ENCODE measurements at places on chromosomes 7 and 10.
A peak's percentile ranks its signal among the peaks of the same experiment; 100 is the strongest.

DNA sequence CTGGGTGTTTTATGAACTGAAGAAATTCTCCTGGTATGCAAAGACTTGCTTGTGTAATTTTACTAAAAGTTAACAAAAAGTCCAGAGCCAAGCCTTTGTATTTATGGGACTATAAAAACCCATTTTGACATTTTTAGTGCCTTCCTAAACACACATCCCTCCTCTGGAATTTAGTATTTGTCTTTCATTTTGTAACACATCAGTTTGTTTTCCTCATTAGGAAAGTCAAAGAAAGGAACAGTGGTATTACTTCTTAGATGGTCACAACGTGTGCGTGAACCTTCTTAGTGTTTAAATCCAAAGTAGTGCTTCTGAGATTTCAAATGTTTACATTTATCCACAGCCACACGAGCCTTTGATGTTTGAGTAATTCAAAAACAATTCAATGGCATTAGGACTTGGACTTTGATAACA is 103.2 kb upstream of the TMEM106B start:
- no peak for DNase-seq

DNA sequence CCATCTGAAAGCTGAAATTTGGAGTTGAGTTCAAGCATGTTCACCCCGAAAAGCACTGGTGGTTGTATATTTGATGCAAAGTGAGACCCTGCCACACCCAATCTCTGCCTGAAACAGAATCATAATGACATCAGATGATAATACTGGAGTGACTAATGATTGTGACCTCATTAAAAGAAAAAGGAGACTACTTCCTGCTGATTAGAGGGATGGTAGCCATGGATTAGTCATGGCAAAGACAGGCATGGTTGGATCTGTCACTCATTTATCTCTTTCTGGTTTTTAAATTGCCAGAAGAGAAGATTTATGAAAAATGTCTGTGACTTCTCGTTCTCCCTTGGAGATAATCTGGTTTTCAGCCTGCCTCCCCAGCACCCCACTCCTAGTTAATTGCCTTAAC is 101.2 kb downstream of the BAMBI start:
- DNase-seq = no peak

DNA sequence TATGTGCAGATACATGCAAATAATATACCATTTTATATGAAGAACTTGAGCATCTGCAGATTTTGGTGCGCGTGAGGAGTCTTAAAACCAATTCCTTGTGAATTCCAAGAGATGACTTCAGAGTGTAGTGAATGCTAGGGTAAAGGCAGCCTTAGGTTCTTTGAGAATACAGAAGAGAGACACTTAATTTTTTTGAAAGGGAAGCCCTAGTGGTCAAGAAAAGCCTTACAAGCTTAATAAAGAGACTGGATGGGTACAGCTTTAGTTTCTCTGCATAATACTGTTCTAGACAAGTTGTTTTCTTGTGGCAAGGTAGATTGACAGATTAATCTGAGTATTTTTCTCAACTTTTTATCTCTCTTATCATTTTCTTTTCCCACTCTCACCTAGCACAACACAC is 636.5 kb downstream of the DNAJB9 start:
- no peak for DNase-seq

DNA sequence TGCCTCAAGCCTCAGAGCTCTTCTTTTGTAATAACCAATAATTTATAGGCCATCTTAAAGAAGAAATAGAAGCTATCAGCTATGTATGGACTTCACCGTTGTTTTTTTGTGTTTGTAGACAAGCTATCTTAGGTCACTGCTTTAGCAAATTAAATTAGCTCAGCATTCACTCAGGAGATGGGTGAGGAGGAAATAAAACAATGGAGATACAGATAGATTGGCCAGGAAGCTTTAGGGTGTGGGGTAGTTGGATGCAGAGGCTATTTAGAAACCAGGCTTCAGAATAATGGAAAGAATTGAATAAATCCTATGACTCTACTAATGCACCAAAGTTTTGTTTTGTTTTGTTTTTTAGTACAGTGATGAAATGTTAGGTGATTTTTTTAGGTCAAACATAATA is 66.1 kb downstream of the MDFIC start:
- DNase-seq = no peak

- DNase-seq = peak; percentile 27
Measured at GRCh38 chr10:125005312-125006187, 63.6 kb downstream of the ZRANB1 start.

GRCh38 chr10:36220151-36220550 is 578.1 kb upstream of the FZD8 start:
- DNase-seq = no peak

- DNase-seq = no peak
Measured at GRCh38 chr7:158684329-158684728, 20.3 kb downstream of the NCAPG2 start.

- no peak for DNase-seq
Measured at GRCh38 chr10:2978111-2978510, 89.2 kb upstream of the PFKP start.

DNA sequence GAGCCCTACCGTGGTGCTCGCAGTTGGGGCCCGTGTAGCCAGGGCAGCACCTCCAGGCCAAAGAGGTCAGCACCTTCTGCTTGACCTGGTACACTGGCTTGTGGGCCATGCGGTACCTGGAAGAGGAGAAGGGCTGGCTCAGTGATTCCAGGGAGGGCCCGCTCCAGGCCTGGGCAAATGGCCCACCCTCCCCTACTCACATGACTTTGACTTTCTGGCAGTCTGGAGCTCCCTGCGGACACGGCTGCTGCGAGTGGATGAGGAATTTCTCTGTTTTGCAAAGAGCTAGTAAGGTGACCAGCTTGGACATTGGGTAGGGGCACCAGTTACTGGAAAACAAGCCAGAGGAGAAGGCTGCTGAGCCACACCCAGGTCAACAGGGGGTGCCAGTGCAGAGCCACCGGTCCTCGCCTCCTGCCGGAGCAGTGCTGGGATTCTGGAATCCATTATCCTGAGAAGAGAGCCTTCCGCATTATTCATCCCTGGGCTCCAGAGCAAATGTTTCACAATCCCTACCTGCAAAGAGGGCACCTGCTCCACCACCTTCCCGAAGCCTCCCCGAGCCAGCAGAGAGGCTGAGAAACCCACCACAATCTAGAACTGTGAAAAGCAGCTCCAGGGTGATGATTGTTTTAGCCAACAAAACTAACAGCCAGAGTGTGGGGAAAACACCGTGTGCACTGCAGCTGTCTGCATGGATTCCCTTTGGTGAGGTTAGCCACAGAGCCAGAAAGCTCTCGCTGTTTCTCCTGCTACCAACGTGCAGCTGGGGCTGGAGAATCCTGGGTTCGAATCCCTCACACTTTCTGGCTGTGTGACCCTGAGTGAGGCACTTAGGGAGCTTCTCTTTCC is 11.8 kb downstream of the MMRN2 start:
- DNase-seq = peak; percentile 39

- peak; percentile 73 for DNase-seq
Measured at GRCh38 chr10:43594944-43595589, 11.2 kb upstream of the ZNF485 start.

- no peak for DNase-seq
Measured at GRCh38 chr10:30697806-30698205, 68.3 kb upstream of the LYZL2 start.

- no peak for DNase-seq
Measured at GRCh38 chr10:119784340-119785067, 58.7 kb downstream of the INPP5F start.

GRCh38 chr7:90266808-90267207 is 21.8 kb downstream of the CFAP69 start:
- DNase-seq = no peak

DNA sequence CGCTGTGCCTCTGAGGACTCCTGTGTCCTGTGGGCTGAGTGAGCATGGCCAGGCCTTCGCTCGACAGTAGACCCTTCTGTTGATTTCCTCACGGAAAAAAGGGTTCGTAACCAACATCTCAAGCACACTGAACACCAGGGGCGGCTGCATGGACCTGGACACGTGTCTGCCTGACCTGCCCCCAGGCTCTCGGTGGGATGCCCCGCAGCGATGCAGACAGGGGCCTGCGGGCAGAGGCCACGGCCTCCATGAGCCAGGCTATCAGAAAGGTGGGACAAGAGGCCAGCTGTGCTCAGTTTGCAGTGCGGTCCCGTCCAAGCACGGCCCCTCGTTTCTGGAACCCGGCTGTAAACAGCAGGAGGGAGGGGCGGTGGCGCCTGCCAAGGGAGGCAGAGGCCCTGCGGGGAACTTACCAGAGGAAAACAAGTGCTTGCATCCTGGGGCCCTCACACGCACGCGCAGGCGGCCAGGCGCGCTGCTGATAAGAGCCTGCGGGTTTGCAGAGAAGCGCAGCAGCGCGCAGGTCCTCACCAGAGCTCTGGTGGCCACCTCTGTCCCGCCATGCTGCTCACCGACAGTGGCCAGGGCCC is 10.6 kb downstream of the GPR146 start:
- peak; percentile 77 for DNase-seq

DNA sequence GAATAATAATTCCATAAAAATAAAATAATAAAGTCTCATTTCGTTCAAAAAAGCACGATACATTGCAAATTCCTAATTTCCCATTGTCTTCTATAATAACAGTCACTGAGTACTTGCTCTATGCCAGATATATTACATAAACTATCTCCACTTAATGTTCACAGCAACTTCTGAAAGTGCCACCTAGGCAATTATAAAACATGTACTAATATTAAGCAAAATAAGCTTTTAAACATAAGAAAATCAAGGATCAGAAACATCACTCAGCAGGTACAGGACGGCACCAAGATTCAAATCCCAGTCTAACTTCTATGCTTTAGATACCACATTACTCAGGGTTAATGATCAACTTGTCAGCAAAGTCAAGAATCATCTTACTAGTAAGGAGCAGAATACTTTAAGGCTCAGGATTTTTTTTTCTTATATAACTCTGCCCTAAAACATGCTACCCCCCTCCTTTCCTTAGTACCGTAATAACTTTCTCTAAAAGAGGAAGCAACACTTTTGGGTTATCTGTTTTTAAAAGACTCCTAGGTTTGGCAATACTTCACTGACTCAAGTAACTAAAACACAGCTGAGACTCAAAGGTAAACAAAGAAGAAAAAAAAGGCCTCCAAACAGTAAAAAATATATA is 51.3 kb downstream of the USP6NL start:
- DNase-seq = no peak

DNA sequence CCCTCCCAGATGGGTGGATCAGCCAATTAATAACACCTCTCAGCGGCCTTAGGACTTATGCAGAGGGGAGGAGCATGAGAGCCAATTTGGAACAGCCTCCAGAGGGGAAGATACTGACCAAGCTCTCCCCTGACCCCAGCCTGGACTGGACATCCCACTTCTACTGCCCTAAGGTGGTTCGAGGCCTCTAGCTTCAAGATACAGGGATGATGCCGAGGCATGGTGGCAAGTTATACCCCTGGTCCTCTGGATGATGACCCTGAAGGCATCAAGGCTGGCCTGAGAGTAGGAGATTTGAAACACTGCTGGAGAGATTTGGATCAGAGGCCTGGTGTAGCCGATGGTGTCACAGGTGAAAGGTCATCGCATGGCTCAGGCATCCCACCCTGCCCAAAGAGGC is 3.2 kb downstream of the CDH23 start:
- DNase-seq = no peak

DNA sequence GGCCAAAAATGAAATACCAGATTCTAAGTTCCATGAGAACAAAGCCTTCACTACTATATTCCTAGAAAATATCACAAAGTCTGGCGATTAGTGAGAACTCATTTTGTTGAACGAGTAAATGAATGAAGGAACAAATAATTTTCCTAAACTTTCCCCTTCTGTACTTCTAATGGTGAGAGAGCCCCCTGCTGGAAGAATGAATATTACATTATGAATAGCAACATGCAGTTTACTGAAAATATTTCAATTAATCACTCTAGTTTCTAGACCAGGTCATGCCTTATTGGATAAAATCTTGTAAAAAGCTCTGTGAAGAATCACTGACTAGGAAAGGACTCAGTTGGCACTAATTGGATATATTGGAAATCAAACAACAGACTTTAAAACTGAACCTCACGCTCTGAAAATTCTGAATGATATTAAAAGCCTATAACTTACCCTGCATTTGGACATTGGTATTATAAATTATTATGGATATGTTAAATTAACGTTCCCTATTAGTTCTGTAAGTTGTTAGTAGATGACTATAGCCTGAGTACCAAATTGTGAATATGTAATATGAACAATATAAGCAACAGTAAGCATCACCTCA is 32.4 kb upstream of the MTPN start:
- no peak for DNase-seq

DNA sequence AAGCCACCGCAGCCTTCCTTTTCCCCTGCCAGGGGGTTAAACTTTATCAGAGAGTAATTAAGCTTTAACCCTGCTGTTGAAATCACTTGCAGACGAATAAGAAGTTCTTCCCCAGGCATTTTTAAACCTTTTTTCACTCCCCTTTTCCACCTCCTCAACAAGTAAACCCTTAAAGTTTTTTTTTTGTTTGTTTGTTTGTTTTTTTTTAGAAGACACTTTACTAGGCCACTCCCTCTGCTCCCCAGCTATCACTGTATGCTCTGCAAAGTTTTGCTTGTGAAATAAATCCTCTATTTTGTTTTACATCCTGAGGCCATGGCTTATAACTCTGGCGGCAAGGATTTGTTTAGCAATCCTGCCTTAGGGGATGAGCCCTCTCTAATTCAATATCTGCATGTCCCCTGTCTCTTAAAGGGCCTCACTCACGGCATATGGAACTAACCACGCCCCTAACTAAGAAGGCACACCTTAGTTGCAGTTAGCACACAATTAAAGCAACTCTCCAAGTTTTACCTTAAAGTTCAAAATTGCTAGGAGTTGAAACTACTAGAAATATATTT is 1354.7 kb upstream of the LRRTM3 start:
- no peak for DNase-seq

DNA sequence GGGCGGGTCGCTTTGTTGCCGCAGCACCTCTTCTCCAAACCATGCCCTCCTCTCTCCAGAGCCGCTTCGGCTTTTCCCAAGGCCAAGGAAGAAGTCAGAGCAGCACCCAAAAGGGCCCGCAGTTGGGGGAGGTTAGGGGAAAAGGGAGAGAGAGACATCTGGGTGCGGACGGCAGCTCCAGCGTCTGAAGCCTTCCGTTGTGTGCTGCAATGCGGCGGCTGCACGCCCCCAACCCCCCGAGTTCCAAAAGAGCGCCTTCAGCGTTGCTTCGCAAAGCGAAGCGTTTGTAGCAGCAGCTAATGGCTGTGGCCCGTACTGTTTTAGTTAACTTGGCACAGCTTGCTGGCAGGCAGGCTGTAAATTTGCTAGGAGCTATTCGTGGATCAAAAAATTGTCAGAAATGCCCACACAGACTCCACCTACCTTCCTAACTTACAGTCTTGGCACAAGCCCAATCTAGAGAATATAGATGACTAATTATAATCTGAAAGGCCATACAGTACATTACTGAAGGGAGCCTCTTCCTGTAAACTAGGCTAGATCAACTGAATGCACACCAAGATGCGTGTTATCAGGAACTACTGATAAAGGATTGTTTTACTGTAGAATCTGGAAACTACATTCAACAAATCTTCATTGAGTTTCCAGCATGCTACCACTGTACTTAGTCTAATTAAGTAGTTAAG is 1.1 kb upstream of the KBTBD2 start:
- DNase-seq = peak; percentile 80
